Right forelimb (tissue), 1 donor: ENCODE measurements at places on chromosomes 13 and 19.

DNA sequence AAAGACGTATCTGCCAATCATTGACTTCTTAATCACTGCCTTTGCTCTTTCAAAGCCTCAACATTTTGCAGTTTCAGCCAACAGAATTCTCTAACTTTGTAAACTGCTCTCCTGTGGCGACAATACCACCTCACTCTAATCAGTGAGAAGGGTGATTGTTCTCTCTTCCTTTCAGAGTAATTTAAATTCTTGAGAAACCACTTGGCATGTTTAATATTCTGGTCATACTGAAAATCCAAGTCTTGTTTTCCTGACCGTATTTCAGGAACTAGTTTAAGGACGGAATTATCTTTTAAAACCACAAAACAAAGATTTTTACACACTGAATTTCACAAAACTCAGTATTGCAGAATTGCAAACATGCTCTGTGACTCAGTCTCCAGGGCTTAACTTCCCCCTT, 5.2 kb upstream of the CDC16 start:
- DNase-seq, result no peak

GRCh38 chr13:40813667-40814454, 24.4 kb downstream of the SLC25A15 start:
- DNase-seq, result no peak

GRCh38 chr13:89375839-89376238, 1704.7 kb downstream of the SLITRK5 start:
- DNase-seq, result peak; percentile 44

- no peak for DNase-seq
These were observed 224.5 kb downstream of the EFNB2 start for GRCh38 chr13:106311004-106311403.

- no peak for DNase-seq
These were observed 280.6 kb downstream of the SHISA2 start for GRCh38 chr13:25771202-25771601.
